Stimulated activated naive CD4-positive, alpha-beta T cell treated with Interleukin-2 at 50 U/mL for 16 hours (primary cell): ENCODE measurements at places on chromosomes 1 and 21.

- no peak for DNase-seq
These were observed 71.3 kb upstream of the CNTN2 start for GRCh38 chr1:204971517-204972336.

- DNase-seq: no peak
These were observed 36.3 kb downstream of the ARID4B start for GRCh38 chr1:235291599-235292091.

GRCh38 chr1:200121421-200121820 is 93.9 kb downstream of the NR5A2 start:
- DNase-seq: no peak

- DNase-seq: no peak
These were observed 30.7 kb downstream of the JAK1 start for GRCh38 chr1:64935551-64936155.

- DNase-seq: no peak
These were observed 139.6 kb downstream of the S1PR1 start for GRCh38 chr1:101376121-101377083.

GRCh38 chr1:3093898-3094626 is 25.1 kb downstream of the PRDM16 start:
- no peak for DNase-seq

DNA sequence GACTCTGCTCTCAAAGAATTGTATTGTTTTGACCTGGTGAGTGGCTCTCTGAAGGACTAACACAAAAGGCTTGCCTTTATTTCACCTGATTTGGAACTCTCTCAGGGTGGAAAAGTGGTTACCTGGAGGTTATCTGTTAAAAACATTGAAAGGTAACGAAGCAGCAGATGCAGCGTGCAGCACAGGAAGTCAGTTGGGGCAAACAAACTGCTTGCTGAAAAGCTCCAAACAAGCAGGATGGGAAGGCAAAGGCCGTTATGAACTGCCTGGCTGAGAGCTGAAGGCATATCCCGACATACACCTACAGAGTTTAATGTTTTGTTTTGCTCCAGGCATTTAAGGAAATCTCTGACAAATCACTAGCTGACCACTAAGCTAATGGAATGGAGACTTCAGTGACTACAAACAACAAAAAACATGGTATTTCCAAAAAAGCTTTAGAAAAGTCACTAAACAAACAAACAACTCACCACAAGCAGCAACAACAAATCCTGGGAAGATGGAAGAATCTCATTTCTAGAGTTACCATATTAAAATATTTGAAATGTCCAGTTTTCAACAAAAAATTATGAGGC is 44.3 kb upstream of the BATF3 start:
- no peak for DNase-seq

GRCh38 chr21:36630485-36631206 is 68.3 kb upstream of the SIM2 start:
- peak; percentile 45 for DNase-seq

DNA sequence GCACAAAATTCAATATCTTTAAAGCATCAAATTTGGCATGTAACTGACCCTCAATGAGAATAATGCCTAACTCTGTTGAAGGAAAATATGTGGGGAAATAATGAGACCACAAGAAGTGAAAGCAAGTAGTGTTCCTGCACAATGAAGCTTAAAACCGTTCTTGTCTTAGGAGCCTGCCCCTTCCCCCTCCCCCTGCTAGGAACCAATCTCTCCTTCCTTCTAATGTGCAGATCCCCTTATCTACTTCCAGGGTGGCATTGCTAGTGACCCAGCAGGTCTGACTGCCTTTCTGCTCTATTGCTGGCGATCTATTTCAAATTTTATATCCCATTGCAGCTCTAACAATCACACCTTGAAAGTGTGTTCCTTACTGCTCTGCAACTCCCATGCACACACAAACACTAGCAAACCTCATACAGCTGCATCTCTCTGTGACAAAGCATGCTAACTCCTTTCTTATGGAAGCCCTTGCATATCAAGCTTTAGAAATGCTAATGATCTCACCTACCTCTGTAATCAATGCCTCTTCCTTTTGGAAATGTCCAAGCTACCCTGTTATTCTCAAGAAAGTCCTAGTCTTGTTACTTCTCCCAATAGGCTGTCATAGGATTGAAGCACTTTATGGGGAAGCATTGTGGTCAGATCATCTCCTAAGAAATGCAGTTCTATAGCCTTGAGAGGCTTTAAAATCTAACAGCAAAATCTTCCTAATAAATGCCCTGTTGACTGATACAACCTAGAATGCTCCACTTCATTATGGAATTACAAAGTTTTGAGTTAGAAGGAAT is 26.5 kb downstream of the BCL9 start:
- DNase-seq: no peak
